ENCODE measurements at places on chromosomes 11 and 22.

GRCh38 chr22:33361581-33361980 lies 303.4 kb upstream of the SYN3 start:
- no peak for DNase-seq

- DNase-seq: peak; percentile 93
Measured at GRCh38 chr11:72041364-72042063, 38.8 kb downstream of the NUMA1 start.

GRCh38 chr22:38796262-38796957 lies 2.5 kb upstream of the DNAL4 start:
- DNase-seq: no peak

GRCh38 chr11:113182288-113182687 lies 132.1 kb upstream of the TTC12 start:
- DNase-seq: no peak

DNA sequence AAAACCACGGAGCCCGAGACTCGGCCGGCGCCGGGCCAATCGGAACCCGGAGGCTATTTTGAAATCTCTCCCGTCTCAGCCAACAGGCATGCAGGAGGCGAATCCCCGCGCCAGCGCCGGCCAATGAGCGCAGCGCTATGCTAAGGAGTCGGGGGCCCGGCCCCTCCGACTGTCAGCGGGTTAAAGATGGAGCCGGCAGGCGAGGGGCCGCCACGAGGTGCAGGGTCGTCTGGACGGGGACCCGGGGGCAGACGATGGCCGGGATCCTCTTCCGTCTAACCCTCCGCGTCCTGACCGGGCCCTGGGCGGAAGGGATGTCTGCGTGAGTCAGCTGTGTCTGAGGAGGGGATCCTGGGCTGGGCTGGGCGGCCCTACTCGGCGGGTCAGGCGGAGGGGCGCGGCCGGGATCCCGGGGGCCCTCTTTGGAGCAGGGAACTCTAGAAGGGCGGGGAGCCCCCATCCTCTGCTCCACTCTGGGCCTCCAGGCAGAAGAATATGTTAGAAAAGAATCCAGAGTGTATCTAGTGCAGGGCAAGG lies 10.0 kb downstream of the SDF2L1 start:
- peak; percentile 94 for DNase-seq

GRCh38 chr22:23065495-23066122 lies 4.7 kb upstream of the GNAZ start:
- DNase-seq: no peak

DNA sequence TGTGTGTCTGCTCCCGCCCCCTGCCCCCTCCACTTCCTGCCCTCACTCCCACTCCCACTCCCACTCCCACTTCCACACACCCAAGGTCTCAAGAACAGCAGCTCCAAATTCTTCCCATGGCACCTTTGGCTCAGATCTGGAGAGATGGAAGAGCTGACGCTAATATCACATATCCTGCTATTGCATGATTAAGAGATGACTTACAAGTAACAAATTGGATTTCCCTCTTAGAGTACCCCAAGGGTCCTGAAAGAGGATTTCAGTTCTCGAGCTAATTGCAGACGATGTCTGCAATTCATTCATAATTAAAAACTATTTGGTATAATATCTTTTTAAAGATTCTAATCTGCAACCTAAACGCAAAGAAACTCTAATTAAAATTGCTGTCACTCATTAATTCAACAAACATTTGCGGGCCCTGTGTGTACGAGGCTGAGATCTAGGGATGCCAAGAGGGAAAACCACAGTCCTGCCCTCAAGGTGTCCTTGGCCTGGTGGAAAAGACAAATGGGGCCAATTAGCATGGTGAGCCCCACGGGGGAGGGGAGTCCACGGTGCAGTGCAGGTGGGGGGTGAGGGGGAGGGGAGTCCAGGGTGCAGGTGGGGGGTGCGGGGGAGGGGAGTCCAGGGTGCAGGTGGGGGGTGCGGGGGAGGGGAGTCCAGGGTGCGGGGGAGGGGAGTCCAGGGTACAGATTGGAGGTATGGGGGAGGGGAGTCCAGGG lies 50.3 kb downstream of the CELSR1 start:
- no peak for DNase-seq

DNA sequence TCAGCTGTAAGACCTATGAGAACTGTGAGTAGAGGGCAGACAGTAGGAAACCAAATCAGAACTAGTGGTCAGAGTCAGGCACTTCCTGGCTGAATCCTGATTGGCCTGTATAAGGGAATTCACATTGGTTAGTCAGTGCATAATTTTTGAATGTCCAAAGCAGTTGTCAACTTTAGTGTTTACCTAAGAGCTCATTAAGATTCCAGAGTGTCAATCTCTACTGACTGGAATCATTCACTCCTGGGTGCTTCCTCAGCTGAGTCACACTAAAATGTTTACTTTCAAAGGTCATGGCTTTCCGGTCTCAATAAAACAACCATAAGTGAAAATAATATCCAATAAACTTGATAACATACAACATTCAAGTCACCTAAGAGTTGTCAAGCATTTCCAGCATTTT lies 306.1 kb downstream of the C11orf87 start:
- DNase-seq: no peak

- DNase-seq: peak; percentile 66
Measured at GRCh38 chr11:1825039-1825740, 9.6 kb upstream of the SYT8 start.

- DNase-seq: no peak
Measured at GRCh38 chr11:72226701-72227100, 2.1 kb downstream of the INPPL1 start.

DNA sequence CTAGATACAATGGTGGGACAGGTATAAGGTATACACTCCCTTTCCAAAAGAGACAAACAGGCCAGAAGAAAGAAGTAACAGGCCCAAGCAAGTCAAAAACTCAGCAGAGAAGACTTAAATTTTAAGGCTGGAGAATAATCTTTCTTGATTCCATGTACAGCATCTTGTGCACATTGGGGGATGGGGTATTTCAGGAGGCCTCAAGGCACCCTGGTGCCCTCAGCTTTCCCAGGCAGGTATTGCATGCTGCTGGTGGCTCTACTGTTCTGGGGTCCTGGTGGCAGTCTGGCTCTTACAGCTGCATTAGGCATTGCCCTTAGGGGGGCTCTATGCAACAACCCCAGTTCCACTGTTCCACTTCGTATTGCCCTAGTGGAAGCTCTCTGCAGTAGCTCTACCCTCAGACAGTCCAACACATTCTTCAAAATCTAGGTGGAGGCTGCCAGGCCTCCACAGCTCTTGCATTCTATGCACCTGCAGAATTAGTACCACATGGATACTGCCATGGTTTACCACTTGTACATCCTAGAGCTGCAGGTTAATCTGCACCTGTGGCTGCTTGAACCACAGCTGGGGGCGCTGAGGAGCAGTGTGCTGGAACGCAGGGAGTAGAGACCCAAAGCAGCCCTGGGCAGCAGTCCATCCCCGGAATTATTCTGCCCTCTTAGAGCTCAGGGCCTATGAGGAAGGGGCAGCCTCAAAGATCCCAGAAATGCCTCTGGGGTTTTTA lies 4.2 kb upstream of the CTSC start:
- DNase-seq: no peak

- no peak for DNase-seq
Measured at GRCh38 chr22:48699511-48699910, 1128.2 kb downstream of the BRD1 start.

- no peak for DNase-seq
Measured at GRCh38 chr22:44247346-44247745, 65.4 kb downstream of the SHISAL1 start.

DNA sequence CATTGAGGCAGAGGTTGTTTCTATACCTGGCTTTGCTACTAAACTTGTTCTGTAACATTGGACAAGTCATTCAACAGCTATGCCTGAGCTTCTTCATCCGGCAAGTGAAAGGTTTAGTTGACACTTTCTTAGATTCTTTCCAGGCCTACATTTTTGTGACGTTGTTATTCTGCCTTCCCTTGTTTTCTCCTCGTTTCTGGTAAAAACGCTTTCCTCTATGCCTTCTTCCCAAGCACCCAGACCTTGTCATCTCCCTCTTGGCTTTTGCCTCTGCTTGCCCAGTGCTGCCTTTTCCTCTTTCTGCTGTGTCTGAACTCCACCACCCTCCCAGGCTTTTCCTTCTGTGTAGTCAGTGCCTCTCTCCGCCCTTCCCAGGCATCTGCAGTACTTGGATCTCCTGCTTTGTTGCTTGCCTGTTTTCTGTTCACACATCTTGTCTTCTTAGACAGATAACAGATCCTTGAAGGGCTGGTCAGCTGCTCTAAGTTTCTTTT lies 1.4 kb upstream of the AMOTL1 start:
- no peak for DNase-seq

DNA sequence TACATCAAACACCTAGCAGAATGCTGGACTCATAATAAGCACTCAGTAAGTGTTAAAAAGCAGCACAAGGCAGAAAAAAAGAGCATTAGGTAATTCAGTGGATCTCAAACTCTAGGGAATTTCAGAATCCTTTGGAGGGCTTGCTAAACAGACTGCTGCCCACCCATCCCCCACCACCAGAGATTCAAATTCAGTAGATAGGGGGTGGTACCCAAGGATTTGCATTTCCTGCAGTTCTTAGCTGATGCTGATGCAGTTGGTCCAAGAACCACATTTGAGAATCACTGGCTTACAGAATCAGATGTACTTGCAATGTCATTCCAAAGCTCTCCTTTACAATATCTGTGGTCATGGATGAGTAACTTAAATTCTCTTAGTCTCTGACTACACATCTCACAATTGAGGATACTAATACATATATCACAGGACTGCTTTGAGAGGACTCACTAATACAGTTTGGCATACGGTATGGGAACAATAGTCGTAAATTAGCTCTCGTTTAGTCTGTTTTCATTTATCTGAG lies 664.5 kb downstream of the KCNA4 start:
- no peak for DNase-seq

DNA sequence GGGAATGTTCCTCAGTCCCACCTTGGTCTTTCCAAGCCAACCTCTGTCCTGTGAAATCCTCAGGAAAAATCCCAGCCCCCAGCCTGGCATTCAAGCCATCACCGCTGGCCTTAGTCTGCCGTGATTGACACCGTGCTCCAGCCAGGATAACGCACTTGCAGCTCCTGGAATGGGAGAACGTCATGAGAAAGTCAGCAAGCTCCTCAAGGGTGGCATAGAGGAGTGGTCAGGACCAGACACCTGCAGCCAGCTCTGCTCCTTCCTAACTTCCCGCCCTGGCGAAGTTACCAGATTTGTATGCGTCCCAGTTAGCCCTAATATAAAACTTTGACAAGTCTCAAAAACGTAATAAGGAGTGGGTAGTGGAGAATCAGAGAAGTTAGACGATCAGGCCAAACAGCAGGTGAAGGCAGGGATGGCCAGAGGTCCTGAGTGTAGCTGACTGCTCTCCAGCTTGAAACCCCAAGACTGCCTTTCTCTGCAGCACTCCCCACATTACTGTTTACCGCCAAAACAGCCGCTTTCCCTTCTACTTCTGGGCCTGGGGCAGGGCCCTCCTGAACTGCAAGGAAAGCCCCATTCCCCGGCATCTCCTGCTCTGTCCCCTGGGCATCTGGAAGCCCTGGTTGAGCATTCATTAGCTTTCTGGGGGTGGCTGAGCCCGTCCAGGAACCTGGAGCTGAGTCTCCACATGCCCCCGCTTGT lies 1.3 kb upstream of the DKK3 start:
- DNase-seq: peak; percentile 89

- no peak for DNase-seq
Measured at GRCh38 chr11:86625544-86625943, 46.9 kb downstream of the ME3 start.

GRCh38 chr11:101128571-101129202 lies 926 bp downstream of the PGR start:
- DNase-seq: no peak

DNA sequence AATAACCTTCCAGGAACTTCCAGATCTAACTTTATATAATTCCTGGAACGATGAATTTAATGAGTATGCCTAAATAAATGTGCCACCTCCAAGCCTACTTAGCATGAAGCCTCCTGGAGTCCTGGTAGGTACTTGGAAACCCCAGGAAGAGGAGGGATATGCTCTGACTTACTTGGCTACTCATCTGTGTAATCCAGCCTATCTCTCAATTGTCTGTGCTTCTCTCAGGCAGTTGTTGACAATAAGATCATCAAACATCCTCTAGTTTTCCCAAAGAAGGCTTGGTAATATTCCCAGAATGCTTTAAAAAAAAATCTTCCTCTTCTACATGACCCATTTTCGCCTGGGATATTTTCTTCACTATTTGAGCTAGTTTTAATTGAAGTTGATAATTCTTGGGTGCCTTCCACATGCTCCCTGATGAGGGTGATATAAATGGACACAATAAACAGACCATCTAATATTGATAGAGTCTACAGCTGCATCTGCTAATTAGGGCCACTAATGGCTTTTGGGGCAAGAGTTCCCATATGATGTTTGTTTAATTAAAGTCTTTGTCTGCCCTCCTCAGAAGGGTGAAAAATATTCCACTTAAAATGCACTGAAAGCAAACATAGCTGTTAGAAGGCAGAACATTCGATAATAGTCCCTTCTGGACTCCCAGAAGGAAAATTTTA lies 75.5 kb upstream of the RAB38 start:
- peak; percentile 32 for DNase-seq

GRCh38 chr11:94131718-94132115 lies 3.1 kb downstream of the PANX1 start:
- no peak for DNase-seq

DNA sequence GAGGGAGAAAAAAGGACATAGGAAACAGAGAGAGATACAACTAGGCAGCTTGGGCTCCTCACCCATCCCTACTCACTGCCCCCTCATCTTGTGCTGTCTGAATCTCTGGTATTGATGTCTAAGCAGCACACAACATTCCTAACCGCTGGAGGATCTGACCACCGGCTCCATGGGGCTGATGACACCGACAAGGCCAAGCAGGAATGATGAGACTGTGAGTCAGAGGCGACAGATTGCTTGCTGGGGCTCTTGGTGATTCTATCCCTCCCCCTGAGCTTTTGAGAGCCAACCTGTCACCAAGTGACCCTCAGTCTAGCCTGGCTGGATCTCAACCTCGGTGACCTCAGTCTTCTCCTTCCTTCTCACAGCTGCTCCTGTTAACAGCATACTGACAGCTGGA lies 13.8 kb downstream of the PAMR1 start:
- no peak for DNase-seq

DNA sequence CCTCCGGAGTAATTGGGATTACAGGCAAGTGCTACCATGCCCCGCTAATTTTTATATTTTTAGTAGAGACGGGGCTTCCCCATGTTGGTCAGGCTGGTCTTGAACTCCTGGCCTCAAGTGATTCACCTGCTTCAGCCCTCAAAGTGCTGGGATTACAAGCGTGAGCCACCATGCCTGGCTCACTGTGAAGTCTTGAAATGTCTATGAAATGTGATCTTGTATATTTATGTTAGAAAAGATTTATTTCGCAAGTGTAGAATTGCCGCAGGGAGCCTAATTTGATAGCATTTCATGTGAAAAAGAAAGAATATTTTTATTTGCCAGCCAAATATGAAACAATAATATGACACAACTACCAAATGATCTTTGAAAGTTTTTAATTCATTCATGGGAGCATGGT lies 52.1 kb downstream of the GRAMD1B start:
- no peak for DNase-seq
